ENCODE measurements at places on chromosomes 6 and 20.
A peak's percentile ranks its signal among the peaks of the same experiment; 100 is the strongest.

DNA sequence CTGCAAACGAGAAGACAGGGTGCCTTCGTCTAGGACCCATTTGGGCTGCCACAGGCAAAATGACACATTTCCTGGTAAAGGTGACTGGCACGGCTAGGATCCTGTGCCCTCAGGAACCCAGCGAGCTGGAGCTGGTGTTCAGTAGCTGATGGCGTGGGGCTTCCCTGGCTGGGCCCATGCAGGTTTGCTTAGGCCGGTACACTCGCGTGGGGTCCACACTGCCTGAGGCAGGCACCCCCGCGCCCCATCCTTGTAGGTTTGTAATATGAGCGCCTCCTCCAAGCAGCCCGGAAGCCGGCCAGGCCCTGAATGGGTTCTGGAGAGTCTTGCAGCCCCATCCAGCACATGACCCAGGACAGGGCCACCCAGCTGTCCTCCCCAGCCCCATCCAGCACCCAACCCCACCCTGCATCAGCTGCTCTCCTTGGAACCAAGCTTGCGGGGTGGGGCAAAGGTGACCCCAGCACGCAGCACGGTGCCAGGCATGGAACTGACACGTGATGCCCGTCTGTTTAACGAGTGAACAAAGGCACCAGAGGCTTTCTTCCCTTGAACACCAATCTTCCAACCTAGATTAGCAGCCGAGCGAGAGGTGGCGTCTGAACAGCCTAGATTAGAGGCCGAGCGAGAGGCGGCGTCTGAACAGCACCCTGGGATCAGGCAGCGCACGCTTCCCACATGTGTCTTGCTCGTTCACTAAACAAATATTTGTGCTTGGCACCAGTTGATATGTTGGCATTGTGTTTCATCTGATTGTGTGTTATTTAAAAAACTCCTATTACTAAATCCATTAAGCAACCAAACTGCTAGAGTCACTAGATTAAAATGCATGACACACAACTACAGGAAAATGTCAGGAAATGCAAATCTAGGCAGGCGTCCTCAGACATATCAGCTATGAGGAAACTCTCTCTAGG lies 112.1 kb downstream of the DLL1 start:
- H3K27me3 ChIP-seq, result no peaks in the 10 kb centered on the region
- DNase-seq, result no peak
- peaks cover 4% of the 10 kb centered on the region for H3K36me3 ChIP-seq
- no peak overlapping the region for H3K4me3 ChIP-seq
- no peaks in the 10 kb centered on the region for H3K4me1 ChIP-seq
- H3K27ac ChIP-seq, result no peak overlapping the region

GRCh38 chr6:28543651-28544610 lies 18.2 kb downstream of the GPX5 start:
- peak; percentile 35 for DNase-seq
- H3K36me3 ChIP-seq, result peaks cover 4% of the 10 kb centered on the region
- H3K27me3 ChIP-seq, result peaks cover 64% of the 10 kb centered on the region
- H3K4me1 ChIP-seq, result peaks cover 41% of the 10 kb centered on the region
- peak overlapping the region; percentile 82 for H3K4me3 ChIP-seq

DNA sequence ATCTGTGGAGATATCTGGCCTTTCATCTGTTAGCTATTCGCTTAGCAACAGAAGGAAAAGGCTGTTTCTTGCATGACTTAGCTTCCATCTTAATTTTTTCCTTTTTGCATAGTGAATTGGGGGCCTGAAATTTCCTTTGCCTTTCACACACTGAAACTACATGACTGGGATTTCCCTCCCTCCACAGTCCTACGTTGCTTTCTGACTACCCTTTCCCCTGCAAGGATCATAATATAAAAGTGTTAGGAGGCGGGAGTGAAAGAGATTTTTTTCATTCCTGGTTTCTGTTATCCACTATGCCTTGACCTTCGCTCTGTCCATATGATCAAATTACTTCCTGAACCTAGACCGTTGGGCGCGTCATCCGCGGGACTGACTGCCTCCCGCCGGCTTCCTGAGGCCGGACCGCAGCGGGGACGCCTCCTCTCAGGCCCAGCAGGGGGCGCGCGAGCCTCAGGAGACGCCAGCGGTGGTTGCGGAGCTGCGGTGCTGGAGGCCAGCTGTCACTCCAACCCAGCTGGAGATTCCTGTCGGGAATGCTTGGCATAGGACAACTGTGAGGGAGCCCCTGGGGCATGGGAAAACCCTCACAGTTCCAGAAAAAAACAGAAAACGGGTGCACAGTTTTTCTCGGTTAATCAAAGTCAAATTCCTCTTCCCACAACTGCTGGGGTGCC lies 55.6 kb downstream of the MEP1A start:
- no peak overlapping the region for H3K27ac ChIP-seq
- H3K4me1 ChIP-seq, result no peaks in the 10 kb centered on the region
- H3K36me3 ChIP-seq, result no peaks in the 10 kb centered on the region
- DNase-seq, result peak; percentile 69

DNA sequence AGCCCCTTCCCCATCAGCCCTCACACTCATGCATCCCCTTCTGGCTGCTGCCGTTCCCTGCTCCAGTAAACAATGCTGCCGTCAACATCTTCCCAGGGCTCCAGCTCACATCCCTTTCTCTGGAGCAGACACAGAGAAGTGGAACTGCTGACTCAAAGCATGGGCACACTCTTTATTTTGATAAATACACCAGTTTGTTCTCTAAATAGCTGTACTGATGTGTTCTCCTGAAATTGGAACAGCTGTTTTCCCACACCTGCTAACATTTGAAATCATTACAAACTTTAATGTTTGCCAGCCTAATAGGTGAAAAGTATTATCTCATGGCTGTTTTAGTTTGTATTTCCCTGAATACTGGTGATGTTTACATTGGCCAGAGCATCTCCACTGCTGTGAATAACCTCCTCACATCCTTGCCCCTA lies 102.1 kb upstream of the NXT1 start:
- H3K4me1 ChIP-seq, result no peaks in the 10 kb centered on the region
- no peaks in the 10 kb centered on the region for H3K36me3 ChIP-seq
- no peak for DNase-seq
- no peak overlapping the region for H3K4me3 ChIP-seq
- peaks cover 6% of the 10 kb centered on the region for H3K27me3 ChIP-seq
- no peak overlapping the region for H3K27ac ChIP-seq

- H3K27me3 ChIP-seq, result peaks cover 41% of the 10 kb centered on the region
- H3K4me1 ChIP-seq, result no peaks in the 10 kb centered on the region
- no peaks in the 10 kb centered on the region for H3K36me3 ChIP-seq
- H3K27ac ChIP-seq, result no peak overlapping the region
- DNase-seq, result no peak
- no peak overlapping the region for H3K4me3 ChIP-seq
These were observed 107.0 kb upstream of the OGFRL1 start for GRCh38 chr6:71181565-71181964.

DNA sequence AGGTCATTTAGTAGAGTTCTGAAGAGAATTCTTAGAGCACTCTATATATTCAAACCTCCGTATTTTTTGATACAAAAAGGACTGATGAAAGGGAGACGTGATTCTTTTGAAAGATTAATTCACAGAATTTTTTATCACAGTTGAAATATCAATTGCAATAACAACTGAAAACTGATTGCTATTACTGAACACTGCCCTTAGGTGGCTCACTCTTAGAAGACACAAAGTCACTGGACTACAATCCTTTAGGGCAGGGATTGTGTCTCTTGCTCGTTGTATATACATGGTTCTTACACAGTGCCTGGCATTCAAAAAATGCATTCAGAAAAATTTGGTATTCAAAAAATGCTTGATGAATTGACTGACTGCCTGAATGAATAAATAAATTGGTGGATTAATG lies 17.1 kb upstream of the CALHM6 start:
- no peak for DNase-seq
- H3K27me3 ChIP-seq, result peaks cover 18% of the 10 kb centered on the region
- no peaks in the 10 kb centered on the region for H3K36me3 ChIP-seq
- no peak overlapping the region for H3K27ac ChIP-seq
- H3K4me1 ChIP-seq, result peaks cover 6% of the 10 kb centered on the region

DNA sequence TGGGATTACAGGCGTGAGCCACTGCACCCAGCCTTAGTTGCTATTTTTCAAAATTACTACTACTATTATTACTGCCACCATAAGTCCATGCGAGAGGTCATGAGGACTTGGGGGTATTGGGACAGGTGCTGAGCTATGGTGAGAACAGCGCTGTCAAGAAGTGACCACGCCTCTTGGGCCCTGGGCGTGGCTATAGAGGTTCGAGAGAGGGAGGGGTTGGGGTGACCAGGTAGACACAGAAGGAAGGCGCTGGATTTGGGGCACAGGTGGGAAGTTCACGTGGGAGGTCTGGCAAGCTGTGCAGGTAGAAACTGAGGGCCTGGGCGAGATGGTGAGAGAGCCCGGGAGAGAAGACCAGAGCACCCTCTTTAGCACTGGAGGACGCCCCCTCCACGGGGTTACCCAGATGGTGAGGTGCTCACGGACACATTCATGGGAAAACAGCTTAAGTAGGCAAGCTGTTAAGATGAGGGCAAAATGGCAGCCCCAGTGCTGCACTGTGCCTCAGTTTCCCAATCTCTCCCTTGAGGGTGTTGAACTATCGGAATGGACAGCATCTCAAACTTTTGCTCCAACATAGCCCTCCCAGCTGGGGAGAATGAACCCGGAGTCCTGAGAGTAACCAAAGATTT lies 61.0 kb downstream of the RAB44 start:
- H3K4me1 ChIP-seq, result peaks cover 54% of the 10 kb centered on the region
- H3K27ac ChIP-seq, result no peak overlapping the region
- H3K4me3 ChIP-seq, result no peak overlapping the region
- no peak for DNase-seq
- H3K27me3 ChIP-seq, result no peaks in the 10 kb centered on the region

- no peaks in the 10 kb centered on the region for H3K36me3 ChIP-seq
- no peak overlapping the region for H3K27ac ChIP-seq
- peak overlapping the region; percentile 41 for H3K4me3 ChIP-seq
- H3K4me1 ChIP-seq, result peaks cover 13% of the 10 kb centered on the region
- H3K27me3 ChIP-seq, result peaks cover 7% of the 10 kb centered on the region
These were observed 8.0 kb upstream of the PMEPA1 start for GRCh38 chr20:57717797-57718196.

- no peak overlapping the region for H3K27ac ChIP-seq
- H3K27me3 ChIP-seq, result no peaks in the 10 kb centered on the region
- no peaks in the 10 kb centered on the region for H3K4me1 ChIP-seq
- no peak overlapping the region for H3K4me3 ChIP-seq
These were observed 38.8 kb downstream of the BMP2 start for GRCh38 chr20:6806275-6806674.

- H3K4me3 ChIP-seq, result peak overlapping the region; percentile 97
- peaks cover 57% of the 10 kb centered on the region for H3K4me1 ChIP-seq
- peak overlapping the region; percentile 97 for H3K27ac ChIP-seq
- no peaks in the 10 kb centered on the region for H3K36me3 ChIP-seq
These were observed 614 bp upstream of the TMEM242 start for GRCh38 chr6:157323966-157324300.

GRCh38 chr6:80667006-80667405 lies 560.5 kb downstream of the BCKDHB start:
- no peak overlapping the region for H3K27ac ChIP-seq
- no peaks in the 10 kb centered on the region for H3K27me3 ChIP-seq
- DNase-seq, result no peak
- no peak overlapping the region for H3K4me3 ChIP-seq
- no peaks in the 10 kb centered on the region for H3K4me1 ChIP-seq
- no peaks in the 10 kb centered on the region for H3K36me3 ChIP-seq

DNA sequence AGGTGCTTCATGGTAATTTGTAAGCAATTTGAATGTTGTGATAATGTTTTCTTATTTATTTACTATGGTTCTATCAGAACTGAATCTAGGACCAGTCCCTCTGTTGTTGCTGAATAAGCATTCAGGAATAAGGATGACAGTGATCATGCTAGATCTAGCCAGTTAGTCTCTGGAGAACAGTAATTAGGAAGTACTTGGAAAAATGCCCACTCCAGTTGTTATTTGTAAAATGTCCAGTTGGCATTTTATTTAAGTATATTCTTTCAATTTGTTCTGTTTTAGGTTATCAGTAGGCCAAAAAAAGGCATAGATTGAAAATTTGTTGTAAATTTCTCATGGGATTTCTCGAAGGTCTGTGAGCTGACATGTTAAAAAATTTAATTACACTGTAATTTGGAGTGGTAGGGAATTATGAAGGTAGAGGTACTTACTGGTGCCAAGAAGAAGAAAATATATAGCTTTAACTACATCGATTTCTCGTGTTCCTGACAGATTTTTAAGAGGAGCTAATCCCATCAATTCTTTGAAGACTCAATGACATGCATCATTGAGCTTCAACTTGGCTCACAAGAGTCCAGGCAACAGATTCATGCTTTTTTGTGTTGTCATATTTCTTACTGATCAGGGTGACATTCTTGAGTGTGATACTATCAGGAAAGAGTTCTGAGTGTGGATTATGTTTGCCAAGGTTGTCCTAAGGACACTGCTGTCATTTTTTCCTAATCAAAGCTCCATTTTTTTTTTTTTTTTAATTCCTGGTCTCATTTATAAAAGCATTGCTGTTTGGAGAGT lies 177.3 kb downstream of the CARMIL1 start:
- H3K27me3 ChIP-seq, result no peaks in the 10 kb centered on the region
- no peaks in the 10 kb centered on the region for H3K36me3 ChIP-seq
- no peak for DNase-seq
- no peak overlapping the region for H3K27ac ChIP-seq

GRCh38 chr6:80540700-80541099 lies 434.2 kb downstream of the BCKDHB start:
- peaks cover 6% of the 10 kb centered on the region for H3K4me1 ChIP-seq
- no peak overlapping the region for H3K4me3 ChIP-seq
- DNase-seq, result no peak

- H3K36me3 ChIP-seq, result peaks cover 6% of the 10 kb centered on the region
- no peak overlapping the region for H3K27ac ChIP-seq
- H3K27me3 ChIP-seq, result peaks cover 15% of the 10 kb centered on the region
- no peak overlapping the region for H3K4me3 ChIP-seq
These were observed 1.5 kb upstream of the NINL start for GRCh38 chr20:25586877-25587276.

GRCh38 chr6:134626086-134626485 lies 308.2 kb upstream of the SGK1 start:
- peaks cover 19% of the 10 kb centered on the region for H3K4me1 ChIP-seq
- no peak overlapping the region for H3K4me3 ChIP-seq
- no peaks in the 10 kb centered on the region for H3K27me3 ChIP-seq
- no peaks in the 10 kb centered on the region for H3K36me3 ChIP-seq
- H3K27ac ChIP-seq, result no peak overlapping the region
- DNase-seq, result no peak

GRCh38 chr6:92634561-92634960 lies 784.8 kb downstream of the EPHA7 start:
- no peak overlapping the region for H3K4me3 ChIP-seq
- no peaks in the 10 kb centered on the region for H3K27me3 ChIP-seq
- no peaks in the 10 kb centered on the region for H3K36me3 ChIP-seq
- no peak overlapping the region for H3K27ac ChIP-seq
